Jurkat, Clone E6-1 (cell line): ENCODE measurements at places on chromosomes 13 and 19.

GRCh38 chr13:38868870-38869269 lies 121.8 kb downstream of the STOML3 start:
- no peak for DNase-seq

- no peak for DNase-seq
These were observed 112.9 kb upstream of the IRS2 start for GRCh38 chr13:109899316-109899715.

DNA sequence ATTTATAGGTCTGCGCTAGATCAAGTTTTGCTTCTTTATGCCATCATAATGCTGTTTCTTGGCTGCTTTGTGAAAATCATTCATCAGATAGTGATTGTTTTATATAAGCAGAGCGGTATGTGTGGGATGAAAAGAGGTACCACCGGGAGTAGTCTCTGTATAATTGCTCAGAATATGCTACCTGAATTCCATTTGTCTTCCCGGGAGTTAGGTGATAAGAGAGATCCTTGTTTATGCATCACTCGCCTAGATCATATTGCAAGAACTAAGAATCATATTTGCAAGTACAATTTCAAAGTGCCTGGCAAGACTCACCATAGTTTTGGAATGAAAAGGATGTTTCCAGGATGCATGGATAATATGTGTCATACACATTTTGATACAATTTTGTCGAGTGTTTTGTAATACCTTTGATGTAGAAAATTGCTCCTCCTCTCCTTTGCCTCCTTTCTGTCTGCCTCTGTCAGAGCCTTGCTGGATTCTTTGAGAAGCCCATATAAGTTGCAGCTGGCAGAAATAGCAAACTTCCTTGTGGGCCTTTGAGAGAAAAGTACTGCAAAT lies 1306.0 kb upstream of the SLC10A2 start:
- DNase-seq: no peak

DNA sequence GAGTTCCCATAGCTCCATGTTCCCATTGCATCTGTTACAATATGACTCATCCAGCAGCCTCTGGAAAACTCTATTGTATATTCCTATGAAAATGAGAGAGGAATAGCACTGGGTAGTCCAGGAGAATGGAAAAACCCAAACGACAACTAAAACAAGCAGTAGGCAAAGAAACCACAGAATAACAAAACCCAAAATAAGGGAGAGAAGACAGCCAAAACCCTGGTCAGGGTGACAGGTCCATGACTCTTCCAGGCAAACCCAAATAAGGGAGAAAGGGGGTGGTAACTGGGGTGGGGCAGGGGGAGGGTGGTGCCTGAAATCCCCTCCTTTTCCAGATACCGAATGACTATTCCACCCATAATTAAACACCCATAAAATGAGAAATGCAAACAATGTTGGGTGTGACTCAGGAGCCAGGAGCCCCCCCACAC lies 4.0 kb upstream of the ZNF8 start:
- DNase-seq: no peak

GRCh38 chr13:21909331-21909730 lies 238.5 kb downstream of the FGF9 start:
- DNase-seq: no peak

DNA sequence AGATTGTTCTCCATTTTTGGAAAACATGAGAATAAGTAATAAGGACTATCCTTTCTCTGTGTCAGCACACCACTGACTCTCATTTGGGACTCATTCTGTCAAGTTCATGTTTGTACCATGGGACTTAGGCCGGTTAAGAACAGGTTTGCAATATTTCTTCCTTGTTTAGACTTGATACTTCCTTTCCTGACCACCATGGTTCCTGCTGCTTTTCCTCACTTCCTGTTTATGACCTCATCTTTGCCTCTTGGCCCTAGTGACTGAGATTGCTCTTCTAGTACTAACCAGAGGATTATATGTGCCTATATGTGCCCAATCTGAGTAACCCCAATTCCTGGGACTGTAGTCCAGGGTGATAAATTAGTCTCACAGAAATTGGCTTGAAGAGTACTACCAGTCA lies 32.5 kb upstream of the NDFIP2 start:
- no peak for DNase-seq

- DNase-seq: no peak
These were observed 316.8 kb downstream of the ATP8A2 start for GRCh38 chr13:25688536-25688935.

GRCh38 chr19:48670699-48671445 lies 1.9 kb downstream of the NTN5 start:
- DNase-seq: no peak
